ENCODE measurements at places on chromosomes 6 and 20. TPM values are rescaled to one million over a fixed set of nuclear protein-coding genes. Genes with fewer than 3 reads are reported as not detected.

DNA sequence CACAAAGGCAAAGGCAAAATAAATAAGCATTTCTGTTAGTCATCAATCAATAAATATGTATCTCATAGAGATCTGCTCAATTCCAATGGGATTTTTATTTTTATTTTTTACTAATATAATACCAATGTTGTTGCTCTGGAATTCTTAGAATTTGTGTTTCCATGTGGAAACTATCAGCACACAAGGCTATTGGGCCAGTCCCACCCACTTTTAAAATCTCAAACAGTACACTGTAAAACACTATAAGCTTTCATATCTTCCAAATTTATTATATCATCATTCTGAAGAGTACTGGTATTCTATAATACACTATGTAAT is 563.8 kb upstream of the MARCKS start:
- DNase-seq, result no peak

The C6orf120 gene
- polyA plus RNA-seq, result 45.2 TPM

DNA sequence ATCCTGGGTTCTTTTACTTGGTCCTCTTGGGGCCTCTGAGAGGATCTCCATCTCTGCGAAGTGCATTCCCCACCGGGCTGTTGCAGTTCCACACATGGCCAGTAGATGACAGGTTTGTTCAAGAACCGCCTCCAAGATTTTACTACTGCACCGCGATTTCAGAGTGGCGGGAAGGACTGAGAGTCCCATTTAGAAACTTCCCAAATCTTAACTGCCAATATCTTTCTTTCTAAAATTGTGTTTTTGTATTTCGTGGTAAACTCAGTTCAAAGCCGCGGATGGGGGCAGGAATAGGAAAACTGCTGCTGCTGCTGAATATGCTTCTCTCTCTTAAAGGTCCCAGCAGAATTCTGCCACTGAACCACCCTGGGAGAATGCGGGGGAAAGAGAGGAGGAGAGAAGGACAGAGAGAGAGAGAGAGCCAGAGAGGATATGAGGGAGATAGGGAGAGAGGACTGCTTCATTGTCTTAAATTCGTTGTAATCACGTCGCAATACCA is 8.6 kb upstream of the BTNL2 start:
- DNase-seq, result no peak

The SCGN gene
- polyA plus RNA-seq, result 0.16 TPM

The C6orf58 gene
- polyA plus RNA-seq, result 1.1 TPM

The PRR18 gene
- 0.20 TPM for polyA plus RNA-seq
